ENCODE measurements at places on chromosomes 1 and 21.

DNA sequence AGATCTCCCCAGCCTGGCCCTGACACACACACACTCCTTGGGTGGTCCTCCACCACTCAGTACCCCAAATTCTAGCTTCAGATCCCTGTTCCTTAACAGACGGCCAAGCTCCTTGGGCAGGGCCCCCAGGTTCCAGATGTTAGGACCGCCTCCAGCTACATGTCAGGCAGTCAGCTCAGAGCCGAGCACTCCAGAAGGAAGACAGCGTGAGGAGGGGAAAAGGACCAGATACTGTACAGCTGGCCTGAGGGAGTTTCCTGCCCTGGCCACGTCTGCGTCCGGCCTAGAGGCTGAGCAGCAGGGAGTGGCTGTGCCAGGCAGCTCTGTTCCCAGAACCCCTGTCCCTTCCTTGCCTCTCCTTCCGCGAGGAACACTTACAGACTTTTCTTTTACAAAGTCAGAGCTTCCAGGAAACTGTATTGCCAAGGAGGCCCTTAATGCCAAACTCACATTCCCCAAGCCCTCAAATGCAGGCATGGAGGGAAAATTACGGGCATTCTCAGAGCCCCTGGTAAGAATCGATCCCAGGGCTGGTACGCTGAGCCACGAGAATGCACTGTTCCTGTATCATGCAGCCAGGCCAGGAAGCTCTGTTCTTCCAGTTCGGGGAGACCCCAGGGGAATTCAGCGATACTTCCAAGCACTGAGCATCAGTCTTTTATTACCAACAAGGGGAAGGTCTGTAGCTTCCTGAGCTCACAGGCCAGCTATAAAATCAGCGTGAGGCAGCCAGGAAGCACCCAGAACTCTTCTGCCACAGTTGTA is 45.2 kb upstream of the CNTN2 start:
- DNase-seq, result no peak

DNA sequence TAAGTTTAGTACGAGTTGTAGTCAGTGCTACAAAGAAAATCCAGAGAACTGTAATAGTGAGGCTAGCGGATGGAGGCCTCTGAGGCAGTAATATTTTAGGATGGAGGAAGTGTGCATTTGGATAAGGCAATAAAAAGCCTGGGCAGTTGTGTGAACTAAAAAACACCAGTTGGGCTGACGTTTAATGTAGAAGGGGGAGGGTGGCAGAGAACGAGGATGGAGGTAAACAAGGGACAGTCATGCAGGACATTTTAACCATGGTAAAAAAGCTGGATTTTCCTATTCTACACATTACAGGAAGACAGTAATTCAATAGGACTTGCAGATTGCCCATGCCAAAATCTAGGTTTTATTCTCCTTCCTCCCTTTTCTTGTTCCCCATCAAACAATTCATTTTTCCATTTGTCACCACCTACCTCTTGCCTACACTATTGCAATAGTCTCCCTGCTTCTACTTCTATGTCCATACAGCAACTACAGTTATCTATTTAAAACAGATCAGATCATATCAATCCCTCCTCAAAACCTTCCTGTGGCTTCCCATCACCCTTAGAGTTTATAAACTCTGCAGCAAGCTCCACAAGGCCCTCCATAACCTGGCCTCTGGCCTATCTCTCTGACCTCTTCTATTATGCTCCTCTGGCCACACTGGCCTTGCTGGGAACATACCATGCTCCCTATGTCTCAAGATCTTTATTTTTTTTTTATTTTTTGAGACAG is 27.7 kb downstream of the ERO1B start:
- no peak for DNase-seq

DNA sequence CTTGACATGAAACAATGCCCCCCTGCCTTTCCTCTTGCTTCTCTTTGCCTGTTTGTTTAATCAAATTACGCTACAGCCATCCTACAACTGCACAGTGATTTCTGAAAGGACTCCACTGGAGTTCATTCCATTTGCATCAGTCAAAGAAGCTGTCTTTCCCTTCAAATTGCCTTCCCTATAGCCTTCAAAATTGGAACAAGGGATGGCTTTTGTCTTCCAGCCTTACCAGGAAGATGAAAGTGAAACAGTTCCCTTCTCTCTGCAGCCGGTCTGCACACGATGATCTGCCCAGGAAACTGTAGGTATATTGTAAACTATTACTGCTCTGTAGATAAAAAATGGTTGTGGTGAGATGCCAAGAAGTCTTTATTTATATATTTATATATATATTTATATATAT is 65.6 kb upstream of the ETS2 start:
- DNase-seq, result no peak

DNA sequence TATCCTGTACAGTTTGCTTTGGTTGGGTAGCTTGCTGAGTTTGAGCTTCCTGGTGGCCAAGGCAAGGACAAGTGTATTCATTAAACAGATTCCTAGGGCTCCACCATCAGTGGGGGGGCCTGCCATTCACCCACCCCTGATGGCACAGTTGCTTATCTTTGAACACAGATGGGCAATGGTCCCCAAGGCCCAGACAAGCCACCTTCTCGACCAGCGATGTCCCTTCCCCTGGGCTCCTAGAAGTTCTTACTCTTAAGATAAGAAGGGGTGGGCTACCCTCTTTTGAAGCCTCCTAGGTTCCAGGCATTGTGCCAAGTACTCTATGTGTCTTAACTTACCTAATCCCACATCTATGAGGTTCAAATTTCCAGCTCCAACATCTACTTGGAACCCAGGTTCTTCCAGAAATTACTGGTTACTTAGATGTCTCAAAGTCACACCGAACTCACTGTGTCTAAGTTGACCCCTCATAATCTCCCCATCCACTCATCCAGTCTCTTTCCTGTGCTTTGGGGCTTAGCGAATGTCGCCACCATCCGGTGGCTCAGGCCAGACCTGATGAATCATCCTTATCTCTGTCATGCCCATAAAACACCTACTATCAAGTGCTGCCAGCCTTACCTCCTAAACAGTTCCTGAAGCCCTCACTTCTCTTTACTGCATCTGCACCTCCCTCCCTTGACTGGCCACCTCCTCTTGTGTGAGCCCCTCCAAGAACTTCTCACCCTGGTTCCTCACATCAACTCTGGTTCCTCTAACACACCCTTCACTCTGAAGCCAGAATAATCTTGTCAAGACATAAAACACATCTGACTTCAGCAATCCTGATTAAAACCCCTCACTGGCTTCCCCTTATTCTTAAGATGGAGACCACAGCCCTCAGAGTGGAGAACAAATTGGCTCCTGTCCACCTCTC is 50.1 kb downstream of the KLHDC7A start:
- DNase-seq, result no peak

- no peak for DNase-seq
Measured at GRCh38 chr21:43814215-43815106, 25.1 kb downstream of the RRP1 start.

GRCh38 chr1:169160845-169161495 is 54.5 kb downstream of the ATP1B1 start:
- no peak for DNase-seq

DNA sequence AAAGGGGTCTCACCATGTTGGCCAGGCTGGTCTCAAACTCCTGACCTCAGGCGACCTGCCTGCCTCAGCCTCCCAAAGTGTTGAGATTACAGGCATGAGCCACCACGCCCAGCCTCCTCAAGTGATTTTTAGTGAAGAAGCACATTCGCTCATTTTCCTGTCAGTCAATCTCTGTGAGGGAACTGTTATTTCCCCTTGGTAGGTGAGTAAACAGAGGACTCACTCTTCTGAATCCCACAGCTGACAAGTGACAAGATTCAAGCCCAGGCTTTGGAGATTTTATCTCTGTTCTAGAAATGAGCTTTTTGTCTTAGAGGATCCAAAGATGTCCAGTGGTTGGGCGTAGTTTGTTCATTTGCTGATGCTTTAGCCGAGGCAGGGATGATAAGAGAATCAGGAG is 43.9 kb upstream of the TACSTD2 start:
- no peak for DNase-seq

DNA sequence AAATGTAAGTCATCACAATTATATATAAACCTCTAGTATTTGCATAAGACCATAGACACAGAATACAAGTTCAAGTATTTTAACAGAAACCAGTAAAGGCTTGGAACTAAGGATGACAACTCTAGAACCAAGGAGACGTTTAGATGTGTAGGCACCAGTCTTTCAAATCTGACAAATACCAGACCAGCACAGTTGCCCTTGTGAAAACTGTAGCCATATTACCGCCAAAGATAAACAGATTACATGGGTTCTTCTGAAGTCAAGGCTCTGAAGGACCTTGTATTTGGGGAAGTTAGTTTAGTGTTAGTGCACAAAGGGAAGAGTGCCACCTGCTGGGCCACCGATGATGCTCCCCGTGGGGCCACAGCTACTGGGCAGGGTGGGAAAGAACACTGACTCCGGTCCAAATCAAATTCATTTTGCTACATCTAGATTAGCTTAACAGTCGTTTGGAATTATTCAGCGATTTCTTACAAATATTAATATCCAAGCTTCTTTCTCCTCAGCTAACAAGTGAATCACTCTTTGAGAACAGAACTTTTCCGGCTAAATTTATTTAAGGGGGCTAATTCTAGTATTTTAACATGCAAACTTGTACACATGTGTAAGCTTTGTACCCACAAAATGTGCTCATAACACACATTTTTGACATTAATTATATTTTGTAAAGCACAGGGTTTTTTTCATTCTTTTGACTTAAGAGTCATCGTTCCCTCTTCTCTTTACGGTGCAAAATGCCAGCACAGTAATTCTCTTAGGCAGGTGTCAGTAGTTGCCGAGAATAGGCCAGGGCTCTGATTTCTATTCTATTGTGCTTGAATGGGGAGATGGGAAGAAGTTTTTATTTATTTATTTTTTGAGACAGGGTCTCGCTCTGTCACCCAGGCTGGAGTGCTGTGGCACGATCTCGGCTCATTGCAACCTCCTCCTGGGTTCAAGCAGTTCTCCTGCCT is 8.0 kb upstream of the NIBAN1 start:
- peak; percentile 20 for DNase-seq

DNA sequence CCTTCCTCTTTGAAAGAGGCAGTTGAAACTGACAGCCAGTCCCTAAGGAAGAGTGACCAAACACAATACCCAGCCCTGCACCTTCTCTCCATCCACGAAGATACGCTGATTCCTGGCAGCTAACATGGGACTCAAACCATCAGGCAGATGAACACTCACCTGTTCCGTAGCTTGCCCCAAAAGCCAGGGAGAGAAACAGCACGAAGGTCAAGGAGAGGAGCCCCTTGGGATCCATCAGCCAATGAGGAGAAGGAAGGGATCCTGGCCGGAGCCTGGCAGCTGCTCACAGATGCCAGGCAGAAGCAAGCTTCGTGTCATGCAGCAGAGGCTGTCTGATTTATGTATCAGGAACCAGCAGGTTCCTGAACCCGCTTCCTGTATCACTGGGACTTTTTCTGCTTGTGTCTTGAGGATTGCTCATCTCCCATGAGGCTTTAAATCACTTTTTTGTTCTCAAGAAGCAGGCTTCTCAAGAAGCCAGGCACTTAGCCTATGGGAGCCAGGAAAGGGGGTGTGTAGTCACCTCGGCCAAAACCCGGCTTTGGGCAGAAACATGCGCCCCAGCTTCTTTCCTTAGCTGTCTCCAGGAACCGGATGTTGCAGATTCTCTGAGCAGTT is at the start of gene SLAMF1:
SLAMF1 (minus strand) TSS at position 334 of the 618 bp plus-strand sequence; CDS start at position 235, 99 bp downstream.
- no peak for DNase-seq

DNA sequence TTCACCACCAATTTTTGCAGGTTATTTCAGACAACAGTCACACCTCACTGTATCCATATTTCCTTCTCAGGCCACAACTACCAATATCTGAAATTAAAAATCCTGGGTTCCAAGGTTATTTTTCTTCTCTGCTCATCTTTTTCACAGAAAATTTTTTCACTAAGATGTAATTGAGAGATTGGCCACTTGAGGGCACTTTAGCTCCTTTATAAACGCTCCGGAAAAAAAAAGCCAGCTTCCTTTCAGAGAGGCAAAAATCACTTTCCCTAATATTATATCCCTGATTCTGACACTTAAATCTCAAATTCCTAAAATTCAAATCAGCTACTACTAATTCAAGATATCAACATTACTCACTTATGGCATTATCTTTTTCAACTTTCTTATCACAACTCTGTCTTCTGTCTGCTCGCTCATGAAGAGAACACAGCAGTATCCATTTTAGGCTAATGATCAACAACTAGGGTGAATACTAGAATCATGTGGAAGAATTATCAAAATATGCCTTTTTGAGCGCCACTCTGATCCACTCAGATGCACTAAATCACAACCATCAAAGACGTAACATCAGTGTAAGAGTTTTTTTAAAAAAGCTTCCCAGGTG is 101.4 kb upstream of the RGS1 start:
- DNase-seq, result no peak

DNA sequence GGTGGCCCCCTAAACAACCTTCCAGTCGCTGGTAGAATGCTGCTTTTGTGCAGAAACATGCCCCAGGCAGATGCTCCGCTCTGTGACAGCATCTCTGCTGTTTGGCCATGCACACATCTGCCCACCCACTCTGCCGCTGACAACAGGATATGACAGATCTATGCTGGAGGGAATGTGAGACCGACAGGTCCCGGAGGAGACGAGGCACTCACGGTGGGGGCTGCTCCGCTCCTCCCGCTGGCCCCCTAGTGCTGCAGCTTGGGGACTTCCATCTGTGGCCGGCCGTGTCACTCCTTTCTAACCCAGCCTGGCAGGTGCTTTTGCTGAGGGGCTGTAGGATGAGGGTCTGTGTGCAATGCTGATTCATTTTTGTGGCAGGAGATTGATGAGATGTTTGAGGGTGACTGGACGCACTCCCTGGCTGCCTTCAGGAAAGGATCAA is 49.1 kb upstream of the DMRTB1 start:
- DNase-seq, result no peak

DNA sequence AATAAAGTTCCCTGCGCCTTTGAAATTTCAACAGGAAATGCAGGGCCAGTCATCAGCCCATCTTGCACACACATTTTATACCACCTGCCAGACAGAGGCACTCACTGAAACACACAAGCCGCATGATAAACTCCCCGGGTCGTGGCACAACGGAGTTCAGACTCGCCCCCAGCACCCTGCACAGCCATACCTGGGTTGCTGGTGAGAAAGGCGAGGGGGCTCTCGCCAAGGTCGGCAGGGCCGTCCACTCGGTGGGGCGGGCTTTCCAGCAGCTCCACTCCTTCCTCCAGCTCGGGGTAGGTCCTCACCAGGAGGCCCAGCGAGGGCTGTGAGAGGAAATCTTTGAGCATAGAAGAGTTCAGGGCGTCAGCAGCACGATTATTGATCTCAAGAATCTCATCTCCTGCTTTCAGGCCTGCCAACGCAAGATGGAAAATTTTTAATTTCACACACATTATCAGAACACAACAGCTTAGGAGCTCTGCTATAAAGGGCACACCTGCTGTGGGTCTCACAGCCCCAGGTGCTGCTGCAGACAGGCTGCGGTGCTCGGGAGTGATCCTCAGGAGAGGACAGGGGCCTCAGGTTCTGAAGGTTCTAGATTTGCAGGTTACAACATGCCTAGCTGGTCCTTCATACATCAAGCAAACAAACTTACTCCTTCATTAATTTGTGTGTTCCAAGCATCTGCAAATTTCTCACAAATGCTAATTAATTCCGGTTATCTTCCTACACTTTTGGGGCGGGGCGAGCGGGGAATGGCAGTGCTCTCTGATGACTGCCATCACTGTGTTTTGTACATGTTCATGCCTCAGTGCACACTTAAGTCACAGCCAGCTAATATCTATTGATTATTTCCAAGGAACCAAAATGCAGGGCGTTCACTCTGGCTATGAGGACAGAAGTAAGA is 144.2 kb upstream of the KRTAP19-8 start:
- DNase-seq, result no peak

GRCh38 chr21:14526836-14527695 is 19.0 kb downstream of the SAMSN1 start:
- no peak for DNase-seq

- no peak for DNase-seq
Measured at GRCh38 chr1:76162254-76162653, 87.7 kb downstream of the ST6GALNAC3 start.
